HFFc6 (cell line): ENCODE measurements at places on chromosomes 11 and 22. TPM values are rescaled to one million over a fixed set of nuclear protein-coding genes. Genes with fewer than 3 reads are reported as not detected.

DNA sequence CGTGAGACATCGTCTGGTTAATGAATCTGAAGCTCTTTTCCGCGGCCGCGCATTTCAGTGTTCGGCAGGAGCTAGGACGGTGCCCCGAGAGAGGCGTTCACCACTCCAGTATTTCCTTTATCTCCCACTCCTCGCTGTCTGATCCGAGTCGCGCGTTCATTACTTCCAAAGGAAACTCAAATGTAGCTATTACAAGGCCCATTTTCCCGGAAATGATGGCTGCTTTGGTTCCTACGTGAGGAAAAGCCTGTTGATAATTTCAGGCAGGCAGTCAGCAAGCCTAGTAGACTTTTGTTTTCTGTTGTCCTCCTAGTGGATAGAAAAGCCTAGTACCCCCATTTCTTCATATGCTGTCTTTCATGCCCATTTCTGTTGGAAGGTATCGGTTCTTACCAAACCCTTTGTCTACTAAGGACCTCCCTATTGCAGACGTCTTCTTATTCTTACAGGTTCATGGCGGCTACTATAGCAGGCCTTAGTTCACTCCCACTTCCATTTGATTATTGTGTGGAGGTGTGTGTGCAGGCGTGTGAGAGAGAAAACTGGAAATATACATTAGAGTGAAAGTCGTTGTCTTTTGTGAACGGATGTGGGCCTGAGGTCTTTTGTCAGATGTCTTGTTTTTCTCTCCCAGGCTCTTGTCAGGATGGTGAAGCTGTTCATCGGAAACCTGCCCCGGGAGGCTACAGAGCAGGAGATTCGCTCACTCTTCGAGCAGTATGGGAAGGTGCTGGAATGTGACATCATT is 737 bp downstream of the RBM4 start:
- H3K4me3 ChIP-seq, result peak overlapping the region; percentile 97
- H3K27me3 ChIP-seq, result peaks cover 15% of the 10 kb centered on the region
- H3K4me1 ChIP-seq, result peaks cover 68% of the 10 kb centered on the region
- DNase-seq, result peak; percentile 51

- H3K4me1 ChIP-seq, result peaks cover 46% of the 10 kb centered on the region
- peak overlapping the region; percentile 97 for H3K4me3 ChIP-seq
- H3K27ac ChIP-seq, result peak overlapping the region; percentile 98
- peak; percentile 48 for DNase-seq
- H3K27me3 ChIP-seq, result no peaks in the 10 kb centered on the region
Measured at GRCh38 chr11:102111011-102111786, 952 bp downstream of the YAP1 start.

DNA sequence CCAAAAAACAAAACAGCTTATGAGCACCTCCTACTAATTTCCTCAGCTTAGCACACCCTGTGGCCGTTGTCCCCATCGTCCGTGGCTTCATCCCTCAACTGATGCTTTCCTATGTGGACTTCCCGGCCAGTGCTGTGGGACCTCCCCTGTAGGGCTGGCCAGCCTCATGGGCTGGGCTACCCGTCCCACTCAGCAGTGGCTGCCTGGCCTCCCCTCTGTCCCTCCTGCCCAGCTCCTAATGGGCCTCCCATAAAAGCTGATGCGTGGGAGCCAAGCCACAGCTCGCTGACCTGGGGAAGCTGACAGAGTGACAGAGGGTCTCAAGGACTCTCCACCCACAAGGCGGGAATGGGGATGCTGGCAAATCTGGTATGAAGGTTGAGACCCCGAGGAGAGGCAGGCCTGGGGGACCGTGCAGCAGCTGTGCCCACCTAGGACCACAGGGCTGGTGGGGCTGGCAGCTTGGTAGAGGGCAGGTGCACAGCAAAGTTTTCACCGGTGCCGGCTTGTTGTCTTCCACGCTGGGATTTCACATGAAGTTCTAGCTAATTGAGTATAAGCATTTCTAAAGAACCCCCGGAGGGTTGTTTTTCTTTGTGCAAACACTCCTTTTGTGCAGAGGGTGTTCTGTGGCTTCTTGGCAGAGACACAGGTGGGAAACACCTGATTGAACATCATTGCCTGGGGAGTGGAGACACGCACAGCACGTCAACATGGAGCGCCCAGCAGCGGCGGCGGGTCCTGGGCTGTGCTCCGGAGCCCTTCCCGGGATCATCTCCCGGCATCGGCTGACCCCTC is 23.2 kb downstream of the TBX1 start:
- H3K27me3 ChIP-seq, result no peaks in the 10 kb centered on the region; the same call in 1 of the 2 replicates
- no peak for DNase-seq
- no peak overlapping the region for H3K27ac ChIP-seq
- H3K36me3 ChIP-seq, result no peaks in the 10 kb centered on the region
- H3K4me3 ChIP-seq, result no peak overlapping the region

- DNase-seq, result no peak
- no peaks in the 10 kb centered on the region for H3K27me3 ChIP-seq
- no peak overlapping the region for H3K27ac ChIP-seq
- H3K4me3 ChIP-seq, result no peak overlapping the region
- 0 out of 2 replicates have a peak, but pooled peaks cover 4% of the 10 kb centered on the region for H3K36me3 ChIP-seq
Measured at GRCh38 chr11:103364687-103365086, 255.5 kb downstream of the DYNC2H1 start.

DNA sequence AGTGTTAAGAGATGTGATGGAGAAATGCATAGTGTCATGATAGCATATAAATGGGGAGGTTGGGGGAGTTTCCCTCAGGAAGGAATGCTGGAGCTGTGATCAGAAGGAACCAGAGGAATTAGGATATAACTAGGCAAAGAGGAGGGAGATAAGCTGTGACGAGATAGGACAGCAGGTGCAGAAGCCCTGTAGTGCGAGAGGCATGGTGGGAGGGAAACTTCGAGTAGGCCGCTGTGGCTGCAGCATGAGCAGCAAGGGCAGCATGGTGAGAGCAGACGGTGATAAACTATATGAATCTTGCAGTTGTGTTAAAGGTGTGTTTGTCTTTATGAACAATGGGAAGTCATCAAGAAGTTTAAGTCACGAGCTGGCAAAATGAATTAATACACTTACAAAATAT is 109.9 kb downstream of the EMSY start:
- peaks cover 5% of the 10 kb centered on the region; the same call in 1 of the 2 replicates for H3K36me3 ChIP-seq
- no peaks in the 10 kb centered on the region; the same call in 1 of the 2 replicates for H3K27me3 ChIP-seq
- no peak for DNase-seq
- no peak overlapping the region for H3K4me3 ChIP-seq
- peaks cover 22% of the 10 kb centered on the region for H3K4me1 ChIP-seq
- H3K27ac ChIP-seq, result no peak overlapping the region

- no peaks in the 10 kb centered on the region for H3K27me3 ChIP-seq
- H3K27ac ChIP-seq, result peak overlapping the region; percentile 8; the same call in 1 of the 2 replicates
- no peak for DNase-seq
- H3K4me3 ChIP-seq, result no peak overlapping the region
- H3K36me3 ChIP-seq, result peaks cover 4% of the 10 kb centered on the region; the same call in 1 of the 2 replicates
- H3K4me1 ChIP-seq, result peaks cover 15% of the 10 kb centered on the region
Measured at GRCh38 chr11:32918427-32918826, 25.8 kb downstream of the QSER1 start.

- no peak overlapping the region for H3K4me3 ChIP-seq
- peaks cover 3% of the 10 kb centered on the region for H3K27me3 ChIP-seq
Measured at GRCh38 chr11:18317551-18317950, 4.4 kb downstream of the HPS5 start.

DNA sequence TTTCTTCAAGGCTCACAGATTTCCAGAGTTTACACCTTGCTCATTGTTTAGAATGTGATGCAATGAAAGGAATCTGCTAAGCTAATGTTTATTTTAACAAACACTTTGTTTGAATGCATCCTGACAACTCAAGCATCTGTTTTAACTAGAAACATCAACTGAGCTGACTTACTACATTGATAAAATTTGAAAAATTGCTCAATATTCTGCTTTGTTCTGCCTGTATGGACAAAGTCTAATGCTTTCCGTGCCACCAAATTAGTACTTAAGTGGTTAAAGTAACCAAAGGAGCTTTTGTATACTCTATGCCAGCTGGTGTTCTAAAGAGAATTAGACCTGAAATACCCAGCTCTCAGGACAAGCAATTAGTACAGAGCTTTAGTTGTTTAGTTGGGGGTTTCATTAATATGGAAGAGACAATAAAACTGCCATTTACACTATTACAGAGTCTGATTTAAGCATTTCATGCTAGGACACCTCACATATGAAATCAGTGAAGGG is 105.2 kb downstream of the MAML2 start:
- no peak overlapping the region for H3K27ac ChIP-seq
- H3K27me3 ChIP-seq, result peaks cover 3% of the 10 kb centered on the region; the same call in 1 of the 2 replicates
- H3K4me3 ChIP-seq, result no peak overlapping the region
- H3K4me1 ChIP-seq, result peaks cover 19% of the 10 kb centered on the region

GRCh38 chr11:102546427-102546826 is 15.9 kb upstream of the MMP7 start:
- no peak for DNase-seq
- no peak overlapping the region for H3K4me3 ChIP-seq
- H3K4me1 ChIP-seq, result no peaks in the 10 kb centered on the region
- no peaks in the 10 kb centered on the region for H3K36me3 ChIP-seq

DNA sequence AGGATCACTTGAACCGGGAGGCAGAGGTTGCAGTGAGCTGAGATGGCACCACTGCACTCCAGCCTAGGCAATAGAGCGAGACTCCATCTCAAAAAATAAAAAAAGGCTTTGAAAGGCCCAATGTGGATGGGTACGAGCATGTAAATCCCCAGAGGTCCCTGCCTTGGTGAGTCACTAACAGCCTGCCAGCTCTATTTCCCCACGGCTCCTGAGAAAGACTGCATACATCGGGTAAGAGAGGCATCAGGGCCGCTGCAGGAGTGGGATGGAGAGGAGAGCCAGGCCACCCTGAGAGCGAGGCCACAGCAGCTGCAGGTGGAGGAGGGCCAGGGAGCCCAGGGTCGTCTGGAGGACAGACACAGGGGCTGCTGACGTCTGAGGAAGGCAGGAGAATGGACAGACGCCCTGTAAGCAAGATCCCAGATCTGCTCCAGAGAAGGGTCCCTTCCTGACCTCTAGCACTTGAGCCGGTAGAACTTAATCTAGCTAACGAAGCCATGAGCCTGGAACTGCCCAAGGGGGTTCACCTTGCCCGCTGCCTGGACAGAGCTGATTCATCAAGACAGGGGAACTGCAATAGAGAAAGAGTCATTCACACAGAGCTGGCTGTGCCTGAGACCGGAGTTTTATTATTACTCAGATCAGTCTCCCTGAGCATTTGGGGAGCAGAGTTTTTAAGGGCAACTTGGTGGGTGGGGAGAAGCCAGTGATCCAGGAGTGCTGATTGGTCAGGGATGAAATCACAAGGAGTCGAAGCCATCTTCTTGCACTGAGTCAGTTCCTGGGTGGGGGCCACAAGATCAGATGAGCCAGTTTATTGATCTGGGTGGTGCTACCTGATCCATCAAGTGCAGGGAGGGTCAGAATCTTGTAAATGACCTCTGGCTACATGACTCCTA is 5.1 kb upstream of the KRTAP5-9 start:
- no peak for DNase-seq
- H3K27ac ChIP-seq, result no peak overlapping the region
- H3K27me3 ChIP-seq, result peaks cover 28% of the 10 kb centered on the region
- no peaks in the 10 kb centered on the region for H3K36me3 ChIP-seq
- no peaks in the 10 kb centered on the region for H3K4me1 ChIP-seq
- no peak overlapping the region for H3K4me3 ChIP-seq

DNA sequence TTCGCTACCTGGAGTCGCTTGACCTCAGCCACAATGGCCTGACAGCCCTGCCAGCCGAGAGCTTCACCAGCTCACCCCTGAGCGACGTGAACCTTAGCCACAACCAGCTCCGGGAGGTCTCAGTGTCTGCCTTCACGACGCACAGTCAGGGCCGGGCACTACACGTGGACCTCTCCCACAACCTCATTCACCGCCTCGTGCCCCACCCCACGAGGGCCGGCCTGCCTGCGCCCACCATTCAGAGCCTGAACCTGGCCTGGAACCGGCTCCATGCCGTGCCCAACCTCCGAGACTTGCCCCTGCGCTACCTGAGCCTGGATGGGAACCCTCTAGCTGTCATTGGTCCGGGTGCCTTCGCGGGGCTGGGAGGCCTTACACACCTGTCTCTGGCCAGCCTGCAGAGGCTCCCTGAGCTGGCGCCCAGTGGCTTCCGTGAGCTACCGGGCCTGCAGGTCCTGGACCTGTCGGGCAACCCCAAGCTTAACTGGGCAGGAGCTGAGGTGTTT is 12.8 kb downstream of the TSKU start:
- peaks cover 9% of the 10 kb centered on the region; the same call in 1 of the 2 replicates for H3K27me3 ChIP-seq
- peaks cover 14% of the 10 kb centered on the region for H3K4me1 ChIP-seq
- DNase-seq, result no peak
- H3K36me3 ChIP-seq, result peaks cover 15% of the 10 kb centered on the region; the same call in 1 of the 2 replicates

The LRRC56 gene
- total RNA-seq, result 0.60 to 0.83 TPM (median 0.62 TPM) in 3 replicates

The ANKK1 gene
- total RNA-seq, result not detected in 3 replicates

The CCDC188 gene
- total RNA-seq, result 0.29 and 3.9 TPM in 2 replicates

The GNG3 gene
- total RNA-seq, result not detected in 3 replicates
